ENCODE measurements at places on chromosomes 6 and 20.

DNA sequence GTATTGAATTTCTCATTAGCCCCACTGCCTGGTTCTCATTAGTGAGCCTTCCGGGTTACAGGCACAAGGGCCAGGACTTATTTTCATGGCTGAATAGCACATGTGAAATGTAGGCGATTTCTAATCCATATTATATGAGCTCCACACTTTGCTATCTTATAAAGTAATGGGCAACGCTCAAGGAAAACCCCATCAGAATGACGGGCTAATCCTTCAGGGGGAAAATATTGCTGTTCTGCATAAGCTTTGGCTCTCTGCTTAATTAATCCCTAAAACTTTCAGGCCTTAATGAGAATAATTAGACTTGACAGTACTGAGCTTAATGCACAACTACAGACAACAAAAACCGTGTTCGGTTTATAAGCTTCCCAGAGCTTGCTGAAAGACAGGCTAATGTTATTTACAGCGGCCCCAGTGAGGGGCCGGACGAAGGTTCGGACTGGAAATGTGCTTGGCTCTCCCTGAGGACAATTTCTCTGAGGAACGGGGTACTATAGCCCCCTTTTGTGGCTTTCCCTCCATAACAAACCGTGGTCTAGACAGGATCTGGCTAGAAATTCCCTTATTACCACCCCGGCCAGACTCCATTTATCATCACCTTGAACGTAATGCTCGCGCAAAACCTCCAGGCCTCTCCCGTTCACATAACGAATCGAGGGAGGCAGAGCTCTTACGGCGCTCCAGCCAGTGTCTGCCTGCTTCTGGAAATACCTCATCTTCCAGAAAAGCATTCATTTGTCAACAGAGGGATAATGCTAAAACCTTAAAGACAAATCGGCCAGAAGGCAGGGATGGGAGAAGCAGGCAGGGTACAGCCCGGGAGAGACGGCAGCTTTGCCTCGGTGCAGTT, 164.5 kb downstream of the CD83 start:
- no peak for DNase-seq

DNA sequence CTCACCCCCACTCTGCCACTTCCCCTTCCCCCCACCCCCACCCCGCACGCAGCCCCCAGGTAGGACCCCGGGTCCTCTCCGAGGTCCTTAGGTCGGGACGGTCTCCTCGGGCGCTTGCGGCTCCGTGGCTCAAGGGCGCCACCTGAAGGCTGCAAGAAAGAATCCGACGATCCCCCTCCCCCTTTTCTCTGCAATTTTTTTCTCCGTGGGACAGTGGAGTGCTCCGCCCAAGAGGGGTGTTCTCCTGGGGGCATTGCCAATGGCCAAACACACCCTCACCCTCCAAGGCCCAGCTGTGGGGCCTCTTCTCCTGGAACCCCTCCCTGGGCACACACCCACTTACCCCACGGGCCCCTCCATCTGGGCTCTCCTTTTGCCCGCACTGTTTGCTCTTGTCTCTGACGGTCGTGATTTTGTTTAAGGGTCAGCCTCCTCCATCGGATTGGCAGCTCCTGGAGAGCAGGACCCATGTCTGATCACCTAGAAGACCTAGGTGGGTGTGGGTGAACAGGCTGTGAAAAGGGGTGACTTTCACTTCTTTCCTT, 1.1 kb upstream of the TMEM74B start:
- DNase-seq = peak; percentile 9

DNA sequence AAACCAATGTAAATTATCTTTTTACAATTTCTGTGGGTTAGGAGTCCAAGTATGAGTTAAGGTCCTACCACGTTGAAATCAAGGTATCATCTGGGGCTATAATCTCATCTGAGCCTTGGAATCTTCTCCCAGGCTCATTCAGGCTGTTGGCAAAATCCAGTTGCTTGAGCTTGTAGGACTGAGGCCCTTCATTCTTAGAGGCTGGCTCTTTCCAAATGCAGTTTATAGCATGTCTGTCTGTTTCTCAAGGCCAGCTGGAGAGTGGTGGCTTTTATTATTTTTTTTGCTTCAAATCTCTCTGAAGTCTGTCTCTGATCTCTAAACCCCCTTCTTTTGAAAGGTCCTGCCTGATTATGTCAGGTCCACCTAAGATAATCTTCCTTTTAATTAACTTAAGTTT, 177.2 kb upstream of the ASCC3 start:
- DNase-seq = no peak

DNA sequence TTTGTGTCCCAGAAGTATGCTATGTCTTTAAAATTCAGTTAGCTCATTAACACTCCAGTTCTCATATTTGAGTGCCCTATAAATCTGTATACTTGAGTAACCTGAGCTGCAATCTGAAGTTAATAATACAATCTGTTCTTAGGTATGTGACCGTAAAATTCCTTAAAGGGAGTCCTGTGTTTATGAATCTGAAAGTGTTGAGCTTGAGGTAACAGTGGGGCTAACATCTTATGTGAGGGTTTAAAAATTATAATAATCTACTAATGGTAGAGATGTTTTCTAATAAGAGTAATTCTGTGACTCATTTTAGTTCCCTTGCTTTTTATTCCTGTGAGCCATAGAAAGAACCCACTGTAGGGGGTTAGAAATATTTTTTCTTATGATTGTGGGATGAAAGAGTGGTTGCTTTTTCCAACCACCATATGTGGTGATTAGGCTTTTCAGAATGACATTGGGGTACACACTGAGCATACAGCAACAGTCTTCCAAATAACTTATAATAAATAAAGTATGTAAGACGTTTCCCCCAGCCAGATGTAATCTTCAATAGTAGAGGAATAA, 121.2 kb downstream of the BCKDHB start:
- no peak for DNase-seq

DNA sequence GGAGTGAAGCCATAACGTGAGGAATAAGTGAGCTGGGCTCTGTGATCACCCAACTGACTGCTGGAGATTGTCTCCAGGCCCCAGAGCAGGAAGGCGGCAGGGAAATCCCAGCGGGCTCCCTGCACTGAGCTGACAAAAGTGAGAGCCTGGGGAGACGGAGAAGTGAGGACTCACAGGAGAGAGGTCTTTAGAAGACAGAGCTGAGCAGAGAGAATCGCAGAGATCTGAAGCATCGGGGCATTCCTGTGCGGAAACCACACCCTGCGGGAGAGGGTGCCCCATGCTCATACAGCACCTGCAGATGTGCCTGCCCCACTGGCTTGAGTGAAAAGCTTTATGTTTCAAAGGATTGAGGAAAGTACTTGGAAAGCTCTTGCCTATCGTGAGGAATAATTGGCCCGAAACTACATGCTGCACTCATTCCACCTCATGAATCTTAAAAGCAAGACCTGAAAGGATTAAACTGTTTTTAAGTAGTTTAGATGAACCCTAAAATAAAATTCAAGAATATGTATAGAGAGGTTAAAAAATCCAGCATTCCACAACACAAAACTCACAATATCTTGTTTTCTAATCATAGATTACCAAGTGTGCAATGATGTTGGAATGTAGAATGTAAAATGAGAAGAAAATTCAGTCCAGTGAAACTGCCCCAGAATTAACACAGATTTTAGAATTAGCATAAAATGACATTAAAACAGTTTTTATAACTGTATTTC, 17.7 kb upstream of the THBS2 start:
- DNase-seq = no peak

DNA sequence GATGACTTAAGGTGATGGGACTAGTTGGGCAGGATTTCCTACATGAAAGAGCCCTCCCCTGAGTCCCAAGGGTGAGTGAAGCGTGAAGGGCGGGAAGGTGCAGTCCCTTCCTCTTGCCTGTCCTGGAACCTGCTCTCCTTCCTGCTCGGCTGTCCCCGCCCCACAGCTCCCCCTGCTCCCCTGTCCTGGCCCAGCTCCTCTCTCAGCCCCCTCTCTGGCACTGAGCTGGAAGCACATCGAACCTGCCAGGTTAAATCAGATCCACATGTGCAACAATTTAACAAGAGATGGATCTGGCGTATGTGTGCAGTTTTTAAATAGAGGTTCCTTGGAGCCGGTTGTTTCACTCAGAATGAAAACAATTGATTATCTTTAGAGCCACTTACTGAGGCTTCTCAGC, 95.0 kb downstream of the LRFN2 start:
- DNase-seq = no peak

GRCh38 chr20:18754653-18755045, 58.9 kb upstream of the SCP2D1 start:
- no peak for DNase-seq

- DNase-seq = no peak
Measured at GRCh38 chr6:87378947-87379346, 28.8 kb upstream of the CFAP206 start.

GRCh38 chr6:108651340-108652227, 90.9 kb downstream of the FOXO3 start:
- no peak for DNase-seq

DNA sequence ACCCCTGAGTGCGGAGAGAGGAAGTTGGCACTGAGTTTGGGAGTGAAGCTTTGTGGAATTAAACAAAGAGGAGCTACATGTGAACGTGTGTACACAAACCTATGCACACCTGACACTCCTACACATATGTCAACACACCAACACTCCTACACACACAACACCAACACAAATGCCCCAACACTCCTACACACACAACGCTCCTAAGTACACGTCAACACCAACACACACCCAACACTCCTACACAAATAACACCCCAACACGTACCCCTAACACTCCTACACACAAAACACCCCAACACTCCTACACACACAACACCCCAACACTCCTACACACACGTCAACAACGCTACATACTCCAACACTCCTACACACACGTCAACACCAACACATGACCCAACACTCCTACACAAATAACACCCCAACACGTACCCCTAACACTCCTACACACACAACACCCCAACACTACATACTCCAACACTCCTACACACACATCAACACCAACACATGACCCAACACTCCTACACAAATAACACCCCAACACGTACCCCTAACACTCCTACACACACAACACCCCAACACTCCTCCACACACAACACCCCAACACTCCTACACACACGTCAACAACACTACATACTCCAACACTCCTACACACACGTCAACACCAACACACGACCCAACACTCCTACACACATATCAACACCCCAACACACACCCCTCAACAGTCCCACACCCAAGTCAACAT, 40.1 kb upstream of the ZBP1 start:
- no peak for DNase-seq

DNA sequence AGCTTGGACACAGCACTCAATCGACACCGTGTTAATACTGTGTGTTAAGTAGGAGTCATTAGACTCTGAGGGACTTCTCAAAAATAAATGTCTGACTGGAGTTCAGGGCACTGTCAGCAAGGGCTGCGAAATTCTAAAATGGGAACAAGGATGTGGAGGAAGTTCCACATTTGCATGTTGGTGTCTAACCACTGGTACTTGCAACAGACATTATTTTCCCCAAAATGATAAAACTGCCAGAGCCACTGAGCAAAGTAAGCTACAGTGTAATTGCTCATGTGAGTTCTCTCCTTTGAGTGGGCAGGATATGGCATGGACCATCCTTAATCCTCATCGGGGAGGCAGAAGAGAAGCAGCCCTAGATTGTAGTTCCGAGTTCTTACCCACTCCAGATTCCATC, 215.9 kb downstream of the SLC24A3 start:
- no peak for DNase-seq

DNA sequence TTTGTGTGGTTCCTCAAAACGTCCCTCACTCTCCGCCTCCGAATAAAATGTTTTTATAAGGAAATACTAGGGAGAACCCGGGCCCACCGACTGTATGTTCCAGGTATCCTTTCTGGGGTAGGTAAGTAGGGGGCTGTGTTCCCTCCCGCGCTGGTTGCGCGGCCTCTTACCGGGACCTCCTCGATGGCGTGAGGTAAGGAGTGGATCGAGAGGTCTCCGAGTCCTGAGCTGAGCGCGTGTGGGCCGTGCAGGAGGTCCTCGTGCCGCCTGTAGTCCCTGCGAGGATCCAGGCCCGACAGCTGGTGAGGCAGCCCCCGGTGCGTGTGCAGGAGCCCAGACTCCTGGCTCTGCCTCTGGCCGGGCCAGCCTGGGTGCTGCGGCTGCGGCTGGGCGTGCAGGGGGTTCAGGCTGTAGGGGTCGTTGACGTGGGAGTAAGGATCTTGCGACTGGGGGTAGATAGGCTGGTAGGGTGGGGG, 5.1 kb downstream of the TFAP2A start:
- no peak for DNase-seq

GRCh38 chr20:62726716-62727583, 18.3 kb downstream of the NTSR1 start:
- no peak for DNase-seq

DNA sequence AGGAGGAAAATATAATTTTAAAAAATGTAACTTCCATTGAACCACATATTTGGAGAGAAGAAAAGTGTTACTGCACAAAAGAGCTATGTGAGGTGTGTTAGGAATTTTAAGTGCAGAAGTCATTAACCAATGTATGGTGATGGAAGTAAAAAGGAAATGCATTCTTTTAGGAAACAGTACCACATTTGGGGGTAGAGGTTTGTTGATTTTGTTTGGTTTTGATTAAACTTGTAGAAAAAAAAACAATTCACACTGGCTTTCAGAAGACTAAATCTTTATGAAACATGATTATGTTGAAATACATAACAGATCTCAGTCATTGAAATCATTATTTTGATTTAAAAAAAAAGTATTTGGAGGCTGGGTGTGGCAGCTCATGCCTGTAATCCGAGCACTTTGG, 1287.0 kb upstream of the GJE1 start:
- DNase-seq = no peak

GRCh38 chr6:53033764-53034163, 31.4 kb upstream of the FBXO9 start:
- no peak for DNase-seq

DNA sequence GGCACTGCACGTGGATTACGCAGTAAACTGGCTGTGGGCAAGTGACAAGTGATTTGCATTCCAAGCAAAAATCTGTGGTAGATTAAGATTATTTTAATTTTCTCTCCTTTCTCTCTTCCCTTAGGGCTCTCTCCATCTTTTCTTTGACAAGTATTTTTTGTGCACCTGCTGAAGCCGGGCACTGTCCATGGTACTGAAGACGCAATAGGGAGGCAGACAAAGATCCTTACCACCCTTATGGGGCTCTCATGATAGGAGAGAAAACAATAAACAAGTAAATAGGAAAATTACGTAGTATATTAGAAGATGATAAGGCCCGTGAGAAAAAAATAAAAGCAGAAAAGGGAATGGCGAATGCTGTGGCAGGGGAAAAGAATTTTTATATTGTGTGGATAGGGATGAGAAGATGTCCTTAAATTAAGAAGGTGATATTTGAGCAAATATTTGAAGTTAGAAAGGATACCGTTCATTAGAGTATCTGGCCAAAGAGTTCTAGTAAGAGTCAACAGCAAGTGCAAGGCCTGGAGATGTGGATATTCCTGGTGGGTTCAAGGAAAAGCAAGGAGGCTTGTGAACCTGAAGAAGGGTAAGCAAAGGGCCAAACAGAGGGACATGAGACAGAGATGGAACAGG, 146.0 kb downstream of the LAMP5 start:
- no peak for DNase-seq
